ENCODE measurements at places on chromosomes 4 and X.

- DNase-seq, result no peak
These were observed 492.1 kb downstream of the PCDH10 start for GRCh38 chr4:133641191-133641590.

DNA sequence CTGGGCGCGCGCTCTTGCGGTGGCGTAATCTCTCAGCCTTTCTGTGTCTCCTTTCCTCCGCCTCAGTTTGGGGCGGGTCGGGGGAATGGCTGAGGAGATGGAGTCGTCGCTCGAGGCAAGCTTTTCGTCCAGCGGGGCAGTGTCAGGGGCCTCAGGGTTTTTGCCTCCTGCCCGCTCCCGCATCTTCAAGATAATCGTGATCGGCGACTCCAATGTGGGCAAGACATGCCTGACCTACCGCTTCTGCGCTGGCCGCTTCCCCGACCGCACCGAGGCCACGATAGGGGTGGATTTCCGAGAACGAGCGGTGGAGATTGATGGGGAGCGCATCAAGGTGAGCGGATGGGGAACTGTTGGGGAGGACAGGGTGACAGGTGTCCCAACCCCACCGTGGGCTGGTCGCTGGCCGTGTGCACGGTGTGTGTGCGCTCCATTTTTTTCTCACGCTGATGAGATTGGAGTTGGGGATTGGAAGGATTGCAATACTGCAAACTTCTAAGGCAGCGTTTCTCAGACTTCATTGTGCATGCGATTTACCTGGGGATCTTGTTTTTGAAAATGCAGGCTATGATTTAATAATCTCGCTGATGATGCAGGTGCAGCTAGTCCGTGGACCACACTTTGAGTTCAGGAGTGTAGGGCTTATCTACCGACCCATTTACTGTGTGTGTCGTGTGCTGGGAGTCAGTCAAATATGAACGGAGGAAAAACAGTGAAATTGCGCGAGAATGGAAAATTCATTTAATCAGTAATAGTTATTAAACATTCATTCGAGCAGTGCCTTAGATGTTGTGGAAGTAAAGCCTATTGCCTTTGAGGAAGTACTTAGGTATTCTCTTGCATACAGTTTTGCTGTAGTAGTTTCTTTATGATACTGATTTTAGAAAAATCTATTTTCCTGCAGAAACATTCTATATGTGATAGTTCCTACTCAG, at the start of gene RAB33B:
Gene RAB33B (plus strand): TSS at position 11 of the 935 bp plus-strand sequence. CDS start 75 bp downstream, at position 86.
- DNase-seq, result no peak

GRCh38 chr4:121776610-121777401, 11.8 kb upstream of the SMIM43 start:
- DNase-seq, result no peak

- DNase-seq, result no peak
These were observed 572.5 kb downstream of the MAGEB5 start for GRCh38 chrX:26788402-26788998.

GRCh38 chr4:64248186-64248585, 161.1 kb downstream of the TECRL start:
- DNase-seq, result no peak

DNA sequence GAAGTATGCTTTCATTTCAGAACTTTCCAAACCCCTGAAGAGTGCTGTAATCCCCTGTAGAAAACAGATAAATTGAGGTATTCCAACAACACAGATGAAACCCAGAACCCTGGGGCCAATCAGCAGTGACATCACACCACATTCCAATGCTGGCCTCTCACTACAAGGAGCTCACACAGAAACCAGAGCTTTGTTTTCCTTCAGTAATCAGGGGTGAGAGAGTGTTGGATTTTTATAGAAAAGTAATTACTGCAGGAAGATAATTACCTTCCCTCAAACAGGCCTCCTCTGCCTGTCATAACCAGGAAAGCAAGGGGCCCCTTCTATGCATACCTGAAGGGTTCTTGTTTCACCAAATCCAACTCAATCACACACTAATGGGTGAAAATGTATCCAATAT, 246.2 kb downstream of the SCFD2 start:
- DNase-seq, result no peak

- no peak for DNase-seq
These were observed 440.0 kb upstream of the PCDH10 start for GRCh38 chr4:132709056-132709455.

DNA sequence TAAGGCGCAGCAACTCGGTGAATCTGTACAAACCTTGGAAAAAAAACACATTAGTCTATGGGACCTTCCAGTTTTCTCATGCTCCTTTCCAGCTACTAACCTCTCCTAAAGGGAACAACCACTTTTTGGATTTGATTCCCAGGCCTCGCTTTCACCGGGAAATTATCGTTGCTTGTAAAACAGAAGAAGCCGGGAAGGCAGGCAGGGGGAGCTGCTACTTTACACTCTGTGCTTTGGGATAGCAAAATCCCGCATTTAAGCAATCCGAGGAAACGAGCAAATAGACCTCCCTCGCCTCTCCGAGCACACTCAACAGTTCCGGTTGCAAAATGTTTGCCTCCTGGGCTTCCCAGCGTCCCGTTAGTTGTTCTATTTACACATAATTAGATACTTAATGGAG, 1.2 kb downstream of the CD38 start:
- peak; percentile 16 for DNase-seq

DNA sequence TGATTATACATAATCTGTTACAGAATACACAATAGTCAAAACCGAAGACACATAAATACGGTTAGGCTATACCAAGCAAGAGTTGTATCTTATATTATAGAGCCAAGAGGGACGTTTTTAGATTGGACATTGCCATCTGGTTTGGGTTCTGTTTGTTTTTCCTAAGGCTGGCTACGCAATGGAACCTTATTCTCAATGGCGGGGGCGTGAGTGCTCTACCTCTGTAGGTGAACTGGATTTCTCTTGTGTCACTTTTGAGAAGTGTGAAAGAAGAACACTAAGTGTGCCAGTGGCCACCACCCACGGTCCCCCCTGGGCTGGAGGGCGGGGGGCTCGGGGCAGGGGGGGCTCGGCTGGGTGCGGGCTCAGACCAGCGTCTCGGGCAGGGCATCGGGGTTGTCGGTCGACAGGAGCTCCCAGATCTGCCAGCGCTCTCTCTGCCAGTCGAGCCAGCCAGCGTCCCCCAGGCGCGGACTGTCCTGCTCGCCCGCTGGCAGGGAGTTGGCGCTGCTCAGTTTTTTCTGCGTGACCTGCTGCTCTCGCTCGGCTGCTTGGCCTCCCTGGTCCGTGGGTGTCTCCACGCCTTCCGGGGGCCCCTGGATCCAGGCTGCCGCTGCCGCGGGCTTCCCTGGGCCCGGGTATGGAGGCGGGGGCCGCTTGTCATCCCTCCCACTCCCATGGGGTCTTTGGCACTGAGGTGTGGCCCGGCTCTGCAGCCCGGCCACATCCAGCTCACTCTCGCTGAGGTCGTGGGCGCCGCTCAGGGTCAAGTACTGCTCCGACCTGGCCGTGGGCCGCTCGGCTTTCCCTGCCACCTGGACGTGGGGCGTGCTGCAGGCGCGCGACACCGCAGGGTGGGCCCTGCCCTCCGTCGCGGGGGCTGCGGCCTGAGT, 27.6 kb downstream of the HCCS start:
- no peak for DNase-seq

- DNase-seq, result no peak
These were observed 35.3 kb downstream of the NALF2 start for GRCh38 chrX:69539437-69539836.

DNA sequence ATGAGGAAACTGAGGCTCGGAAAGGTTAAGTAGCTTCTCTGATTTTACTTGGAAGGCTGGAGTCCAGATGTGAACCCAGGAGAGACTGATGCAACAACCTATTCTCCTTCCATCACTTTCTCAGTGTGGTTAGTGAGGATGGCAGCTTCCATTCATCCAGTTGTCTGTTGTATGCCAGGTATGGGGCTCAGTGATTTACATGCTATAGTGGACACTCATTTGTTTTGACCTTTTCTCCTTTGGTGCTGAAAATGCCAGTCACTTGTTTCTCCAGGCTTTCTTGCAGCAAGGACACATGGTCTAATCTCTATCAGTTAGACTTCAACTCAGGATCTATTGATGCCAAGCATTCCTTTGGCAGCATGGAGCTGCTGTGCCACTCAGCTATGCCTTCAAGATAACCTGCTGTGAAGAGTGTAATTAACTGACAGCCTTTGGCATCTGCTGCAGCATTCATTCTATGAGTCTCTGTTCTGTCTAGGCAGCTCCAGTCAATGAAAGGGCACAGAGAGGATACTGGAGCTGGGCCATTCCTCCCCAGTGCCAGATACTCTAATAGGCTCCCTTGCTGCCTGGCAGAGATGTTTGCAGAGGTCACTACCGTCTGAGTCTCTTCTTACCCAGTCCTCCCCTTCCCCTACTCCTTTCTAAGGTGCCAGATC, 11.0 kb upstream of the CWH43 start:
- DNase-seq, result no peak

DNA sequence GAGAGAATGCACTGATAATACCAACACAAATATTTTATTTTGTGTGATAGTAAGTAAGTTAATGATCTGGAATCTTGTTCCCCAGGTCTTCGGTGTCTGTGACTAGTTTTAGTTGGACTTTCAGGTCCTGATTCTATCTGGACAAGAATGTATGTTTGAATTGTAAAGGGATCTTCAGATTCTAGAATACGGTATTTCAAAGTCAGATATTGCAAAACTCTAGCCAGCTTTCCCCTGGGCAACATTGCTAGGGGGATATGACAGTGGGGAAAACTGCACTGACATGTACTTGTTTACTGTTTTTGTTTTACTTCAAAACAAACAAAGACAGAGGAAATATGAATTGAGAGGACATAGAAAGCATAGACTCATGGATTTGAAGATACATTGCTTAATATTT, 489.0 kb downstream of the FAM133A start:
- DNase-seq, result no peak

- DNase-seq, result no peak
These were observed 72.5 kb downstream of the JADE3 start for GRCh38 chrX:46984705-46985104.

GRCh38 chr4:48237996-48238645, 31.5 kb downstream of the TEC start:
- DNase-seq, result no peak

GRCh38 chr4:2812612-2813354, 19.9 kb downstream of the SH3BP2 start:
- no peak for DNase-seq

DNA sequence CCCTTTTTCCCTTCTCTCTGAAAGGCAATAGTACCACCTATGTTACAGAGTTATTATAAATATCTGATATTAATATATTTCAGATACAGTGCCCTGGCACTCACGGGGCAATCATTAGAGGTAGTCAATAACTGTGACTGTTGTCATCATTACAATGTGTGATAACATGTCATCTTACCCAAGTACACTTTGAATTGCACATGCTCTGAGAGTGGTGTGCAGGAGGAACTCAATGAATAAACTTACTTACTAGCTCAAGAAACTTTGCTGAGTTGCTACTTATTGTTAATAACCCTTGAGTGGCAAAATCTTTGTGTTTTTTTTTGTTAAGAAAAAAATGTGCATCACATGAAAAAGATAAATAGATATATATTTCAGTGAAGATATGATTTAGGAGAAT, 275.1 kb upstream of the RASGEF1B start:
- no peak for DNase-seq

- DNase-seq, result no peak
These were observed 63.2 kb upstream of the FAM47B start for GRCh38 chrX:34879346-34879745.

Data from nucleus accumbens (tissue), 56 donors.